Activated CD4-positive, alpha-beta memory T cell treated with anti-CD3 and anti-CD28 coated beads for 36 hours (primary cell): ENCODE measurements at places on chromosomes 16 and 17. TPM values are rescaled to one million over a fixed set of nuclear protein-coding genes. Genes with fewer than 3 reads are reported as not detected.

The TMED6 gene
- 0.86 TPM for total RNA-seq

The CCL4 gene
- 917 TPM for total RNA-seq

GRCh38 chr17:75124041-75124818, 7.3 kb downstream of the NT5C start:
- H3K36me3 ChIP-seq, result peaks cover 5% of the 10 kb centered on the region
- DNase-seq, result peak; percentile 86
- no peaks in the 10 kb centered on the region for H3K27me3 ChIP-seq
- peak overlapping the region; percentile 18 for H3K4me3 ChIP-seq

- no peaks in the 10 kb centered on the region for H3K27me3 ChIP-seq
- DNase-seq, result no peak
- no peak overlapping the region for H3K4me3 ChIP-seq
- peak overlapping the region; percentile 77 for H3K27ac ChIP-seq
- H3K36me3 ChIP-seq, result peaks cover 31% of the 10 kb centered on the region
Observed at GRCh38 chr17:42131981-42132432, 9.4 kb downstream of the HSPB9 start.

- no peak for DNase-seq
- no peak overlapping the region for H3K4me3 ChIP-seq
- H3K27ac ChIP-seq, result no peak overlapping the region
- H3K4me1 ChIP-seq, result no peaks in the 10 kb centered on the region
Observed at GRCh38 chr16:29986931-29987330, 8.5 kb downstream of the HIRIP3 start.

- H3K36me3 ChIP-seq, result peaks cover 2% of the 10 kb centered on the region
- DNase-seq, result no peak
- no peak overlapping the region for H3K27ac ChIP-seq
- peaks cover 2% of the 10 kb centered on the region for H3K4me1 ChIP-seq
- no peak overlapping the region for H3K4me3 ChIP-seq
- peaks cover 9% of the 10 kb centered on the region for H3K27me3 ChIP-seq
Observed at GRCh38 chr16:86157616-86158247, 258.8 kb downstream of the IRF8 start.
